ENCODE measurements at places on chromosomes 6 and 20.

GRCh38 chr6:143535189-143535614 lies 23.7 kb upstream of the FUCA2 start:
- no peak for DNase-seq

DNA sequence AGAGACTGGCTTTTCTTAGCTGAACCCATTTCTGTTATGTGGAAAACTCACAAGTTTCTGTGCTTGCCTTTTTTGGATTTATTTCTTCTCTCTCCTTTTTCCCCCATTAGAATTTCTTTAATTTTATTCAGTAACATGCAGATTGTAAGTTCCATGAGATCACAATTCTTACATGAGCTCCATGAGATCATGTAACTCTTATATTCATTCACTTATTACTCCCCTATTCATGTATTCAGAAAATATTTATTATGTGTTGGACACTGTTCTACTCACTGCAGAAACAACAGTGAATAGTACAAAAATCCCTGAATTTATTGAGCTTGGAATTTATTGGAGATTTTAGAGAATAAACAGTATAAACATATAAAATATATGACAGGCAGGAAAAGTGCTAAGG lies 105.8 kb downstream of the INSM1 start:
- DNase-seq = no peak

DNA sequence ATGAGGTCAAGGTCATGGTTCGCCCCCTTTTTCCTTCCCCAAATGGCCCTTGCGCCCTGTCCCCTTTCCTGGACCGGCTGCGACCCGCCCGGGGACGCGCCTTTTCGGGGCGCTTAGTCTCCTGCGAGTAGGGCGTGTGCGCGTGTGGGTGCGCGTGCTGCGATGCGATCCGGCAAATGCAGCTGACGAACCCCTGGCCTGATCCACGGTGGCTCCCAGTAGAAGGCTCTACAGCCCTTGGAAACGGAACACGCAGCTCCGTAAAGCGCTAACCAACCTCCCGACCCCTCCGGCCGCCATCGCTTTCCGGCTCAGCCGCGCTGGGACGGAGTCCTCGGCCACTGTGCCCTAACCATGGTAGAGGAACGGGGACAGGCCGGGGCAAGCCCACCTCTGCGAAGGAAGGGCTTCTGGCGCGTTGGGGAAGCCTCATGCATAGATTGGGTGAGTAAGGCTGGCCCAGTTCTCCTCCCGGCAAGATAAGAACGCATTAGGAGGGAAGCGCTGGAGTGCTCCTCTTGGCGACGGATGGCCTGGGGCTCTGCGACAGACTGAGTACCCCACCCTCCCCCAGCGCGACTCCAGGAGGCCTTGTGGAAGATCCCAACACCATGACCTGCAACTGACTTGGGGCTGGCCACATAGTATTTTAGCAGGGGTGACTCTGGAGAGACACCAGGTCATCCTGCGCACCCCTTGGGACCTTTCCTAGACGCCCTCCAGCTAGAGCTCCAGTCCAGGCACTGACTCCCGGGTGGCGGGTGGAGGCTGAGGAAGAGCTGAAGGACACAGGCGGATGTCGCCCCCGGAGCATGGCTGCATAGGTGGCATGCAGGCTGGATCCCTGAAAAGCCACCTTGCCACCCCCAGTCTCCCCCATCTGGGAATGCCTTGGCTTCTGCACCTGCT lies 1.1 kb upstream of the SLC4A11 start:
- no peak for DNase-seq

- DNase-seq = no peak
Observed at GRCh38 chr6:47169785-47170616, 127.9 kb upstream of the ADGRF1 start.

- DNase-seq = no peak
Observed at GRCh38 chr6:125188037-125188436, 34.5 kb downstream of the TPD52L1 start.

GRCh38 chr6:107059606-107060005 lies 31.6 kb downstream of the MTRES1 start:
- no peak for DNase-seq

DNA sequence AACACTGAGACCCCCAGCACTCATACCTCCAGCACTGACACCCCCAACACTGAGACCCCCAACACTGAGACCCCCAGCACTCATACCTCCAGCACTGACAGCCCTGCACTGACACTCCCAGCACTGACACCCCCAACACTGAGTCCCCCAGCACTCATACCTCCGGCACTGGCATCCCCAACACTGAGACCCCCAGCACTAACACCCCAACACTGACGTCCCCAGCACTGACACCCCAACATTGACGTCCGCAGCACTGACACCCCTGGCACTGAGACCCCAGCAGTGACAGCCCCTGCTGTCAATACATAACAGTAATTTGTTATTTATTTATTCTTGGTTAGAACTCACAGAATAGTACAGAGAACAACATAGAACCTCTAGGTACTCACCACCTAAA lies 58.0 kb downstream of the ERMARD start:
- no peak for DNase-seq

DNA sequence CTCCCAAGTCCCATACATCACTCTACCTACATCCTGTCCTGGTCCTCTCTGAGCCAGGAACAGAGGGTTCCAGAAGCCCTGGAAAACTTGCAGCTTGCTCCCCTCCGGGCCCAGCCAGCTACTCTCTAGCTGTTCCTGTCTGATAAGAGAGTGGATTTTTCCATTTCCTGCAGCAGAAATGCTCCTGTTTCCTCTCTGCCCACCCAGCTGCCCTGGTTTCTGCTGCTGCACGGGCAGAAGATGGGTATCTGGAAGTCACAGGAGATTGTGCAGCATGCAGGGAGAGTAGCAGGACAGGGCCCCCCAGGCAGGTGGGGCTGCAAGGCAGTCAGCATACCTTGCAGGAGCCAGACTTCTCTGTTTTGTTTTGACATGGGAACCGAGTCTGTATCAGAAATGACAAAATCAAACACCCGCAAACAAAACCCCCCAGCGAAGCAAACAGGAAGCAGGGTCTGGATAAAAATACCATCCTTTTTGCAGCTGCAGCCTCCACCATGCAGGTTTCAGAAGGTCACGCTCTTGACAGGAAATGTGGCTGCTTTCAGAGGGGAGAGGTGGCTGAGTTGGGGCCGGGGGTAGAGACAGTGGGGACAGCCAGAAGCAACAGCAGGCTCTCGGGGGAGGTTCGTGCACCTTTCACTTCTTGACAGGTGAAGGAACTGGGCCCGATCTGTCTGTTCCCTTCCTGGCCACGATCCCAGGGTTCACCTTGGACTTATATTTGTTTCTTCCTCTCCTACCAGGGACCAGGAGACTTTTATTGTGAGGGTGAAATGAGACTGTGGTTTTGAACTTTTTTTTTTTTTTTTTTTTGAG lies 50.8 kb upstream of the FAM83D start:
- DNase-seq = peak; percentile 8

Measured in PC-9 (cell line).